ENCODE measurements at places on chromosomes 13 and 19. TPM values are rescaled to one million over a fixed set of nuclear protein-coding genes. Genes with fewer than 3 reads are reported as not detected.

The MBD3L3 gene
- not detected for total RNA-seq

DNA sequence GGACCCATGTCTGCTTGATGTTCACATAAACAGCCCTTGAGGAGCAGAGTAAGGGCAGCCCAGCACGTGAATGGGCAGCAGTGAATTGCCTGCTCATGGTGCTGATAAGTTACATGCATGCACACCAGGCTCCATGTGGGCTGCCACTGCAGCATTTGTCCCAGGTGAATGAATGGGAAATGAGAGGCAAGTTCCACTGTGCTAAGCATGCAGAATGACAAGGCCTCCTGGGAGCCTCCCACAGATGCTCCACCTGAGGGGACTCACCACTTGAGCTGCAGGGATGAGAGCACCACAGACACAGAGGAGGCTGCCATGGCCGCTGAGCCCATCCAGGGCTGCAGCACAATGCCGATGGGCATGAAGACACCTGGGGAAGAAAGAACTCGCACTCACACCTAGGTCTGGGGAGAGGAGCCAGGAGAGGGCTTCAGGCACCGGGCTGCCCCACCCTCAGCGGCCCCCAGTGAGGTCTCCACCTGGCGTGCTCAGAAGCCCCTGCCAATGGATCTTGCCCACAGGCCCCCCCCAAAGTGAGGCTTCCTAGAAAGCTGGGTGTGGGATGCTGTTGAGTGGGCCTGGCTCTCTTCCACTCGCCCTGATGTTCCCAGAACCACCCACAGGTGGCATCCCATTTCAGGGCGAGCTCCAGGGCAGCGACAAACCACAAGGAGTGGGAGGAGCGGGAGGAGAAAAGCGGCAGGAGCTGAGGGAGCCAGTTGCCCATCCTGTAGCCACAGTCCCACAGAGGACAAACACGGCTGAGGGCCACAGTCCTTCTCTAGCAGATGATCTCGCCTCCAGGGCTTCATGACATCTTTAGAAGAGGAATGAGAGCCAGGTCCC is 73.8 kb downstream of the CCDC70 start:
- H3K36me3 ChIP-seq, result no peaks in the 10 kb centered on the region
- no peaks in the 10 kb centered on the region for H3K4me1 ChIP-seq
- H3K4me3 ChIP-seq, result no peak overlapping the region
- H3K27ac ChIP-seq, result no peak overlapping the region

- H3K4me1 ChIP-seq, result no peaks in the 10 kb centered on the region
- H3K27ac ChIP-seq, result no peak overlapping the region
- H3K36me3 ChIP-seq, result no peaks in the 10 kb centered on the region
These were observed 781.3 kb upstream of the MIR17HG start for GRCh38 chr13:90565985-90566713.

- H3K4me1 ChIP-seq, result no peaks in the 10 kb centered on the region
- no peak overlapping the region for H3K4me3 ChIP-seq
- no peak overlapping the region for H3K27ac ChIP-seq
- no peaks in the 10 kb centered on the region for H3K36me3 ChIP-seq
- DNase-seq, result no peak
These were observed 93.6 kb downstream of the WTIP start for GRCh38 chr19:34575206-34575605.

DNA sequence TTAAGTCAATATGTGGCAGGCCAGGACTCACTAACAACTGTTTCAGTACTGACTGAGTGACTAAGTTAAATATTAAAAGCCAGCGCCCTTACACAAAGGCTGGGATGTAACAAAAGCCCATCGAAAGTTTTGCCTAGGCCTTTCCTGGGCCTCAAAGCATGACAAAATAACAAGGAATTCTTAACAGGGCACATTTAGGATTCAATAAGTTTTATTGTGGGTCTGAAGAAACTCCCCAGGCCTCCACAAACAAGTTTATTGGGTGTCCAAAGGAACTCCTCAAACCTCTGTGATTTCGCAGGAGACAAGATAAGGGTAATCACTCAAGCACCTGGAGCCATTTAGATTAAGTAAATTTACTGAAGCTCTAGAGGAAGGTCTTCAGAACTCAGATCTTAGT is 130.7 kb upstream of the SGCG start:
- no peak overlapping the region for H3K27ac ChIP-seq
- H3K36me3 ChIP-seq, result no peaks in the 10 kb centered on the region
- H3K27me3 ChIP-seq, result no peaks in the 10 kb centered on the region
- no peak for DNase-seq

GRCh38 chr13:106593132-106593531 is 25.2 kb upstream of the ARGLU1 start:
- H3K27ac ChIP-seq, result no peak overlapping the region
- no peak for DNase-seq
- H3K4me3 ChIP-seq, result no peak overlapping the region

DNA sequence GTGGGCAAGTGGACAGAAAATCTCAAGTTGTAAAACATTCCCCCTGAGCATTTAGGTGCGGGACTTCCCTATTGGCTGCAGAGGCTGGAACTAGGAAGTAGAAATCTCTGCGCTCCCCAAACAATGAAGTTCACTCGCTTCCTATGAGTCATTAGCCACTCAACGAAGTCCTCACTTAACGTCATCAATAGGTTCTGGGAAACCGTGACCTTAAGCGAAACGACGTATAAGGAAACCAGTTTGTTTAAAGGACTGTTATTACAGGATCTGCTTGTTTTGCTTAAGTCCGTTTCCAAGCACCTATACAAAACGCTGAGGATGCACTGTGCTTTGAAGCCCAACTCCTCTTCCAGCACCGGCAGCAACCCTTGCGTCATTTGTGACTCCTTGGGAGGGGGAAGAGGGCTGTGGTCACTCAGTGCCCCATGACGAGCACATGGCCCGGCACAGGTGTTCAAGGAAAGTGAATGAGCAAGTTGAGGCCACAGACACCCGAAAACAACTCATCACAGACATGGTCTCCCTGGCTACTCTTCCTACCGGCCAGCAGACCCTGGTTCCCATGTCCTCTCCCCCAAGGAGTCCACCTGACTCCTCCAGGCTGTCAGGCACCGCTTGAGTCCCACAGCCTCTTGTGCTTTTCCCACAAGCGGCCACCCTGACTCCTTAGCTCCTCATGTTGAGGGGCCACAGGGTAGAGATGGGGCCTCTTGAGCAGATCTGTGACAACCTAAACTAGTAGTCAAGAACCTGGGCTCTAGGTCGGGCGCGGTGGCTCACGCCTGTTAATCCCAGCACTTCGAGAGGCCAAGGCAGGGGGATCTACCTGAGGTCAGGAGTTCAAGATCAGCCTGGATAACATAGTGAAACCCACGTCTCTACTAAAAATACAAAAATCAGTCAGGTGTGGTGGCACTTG is 4.8 kb downstream of the RPS16 start:
- peak overlapping the region; percentile 26 for H3K4me3 ChIP-seq
- H3K36me3 ChIP-seq, result peaks cover 30% of the 10 kb centered on the region
- peak; percentile 95 for DNase-seq
- no peaks in the 10 kb centered on the region for H3K27me3 ChIP-seq
- H3K4me1 ChIP-seq, result peaks cover 35% of the 10 kb centered on the region

The FFAR3 gene
- total RNA-seq, result not detected

GRCh38 chr19:4431808-4432674 is 25.6 kb downstream of the UBXN6 start:
- no peaks in the 10 kb centered on the region for H3K27me3 ChIP-seq
- no peaks in the 10 kb centered on the region for H3K4me1 ChIP-seq
- H3K4me3 ChIP-seq, result no peak overlapping the region
- H3K36me3 ChIP-seq, result peaks cover 13% of the 10 kb centered on the region
- DNase-seq, result peak; percentile 77

- H3K4me1 ChIP-seq, result peaks cover 35% of the 10 kb centered on the region
- peaks cover 5% of the 10 kb centered on the region for H3K27me3 ChIP-seq
- peak overlapping the region; percentile 95 for H3K4me3 ChIP-seq
- no peaks in the 10 kb centered on the region for H3K36me3 ChIP-seq
These were observed 1.7 kb upstream of the ANKRD10 start for GRCh38 chr13:110916301-110917142.

DNA sequence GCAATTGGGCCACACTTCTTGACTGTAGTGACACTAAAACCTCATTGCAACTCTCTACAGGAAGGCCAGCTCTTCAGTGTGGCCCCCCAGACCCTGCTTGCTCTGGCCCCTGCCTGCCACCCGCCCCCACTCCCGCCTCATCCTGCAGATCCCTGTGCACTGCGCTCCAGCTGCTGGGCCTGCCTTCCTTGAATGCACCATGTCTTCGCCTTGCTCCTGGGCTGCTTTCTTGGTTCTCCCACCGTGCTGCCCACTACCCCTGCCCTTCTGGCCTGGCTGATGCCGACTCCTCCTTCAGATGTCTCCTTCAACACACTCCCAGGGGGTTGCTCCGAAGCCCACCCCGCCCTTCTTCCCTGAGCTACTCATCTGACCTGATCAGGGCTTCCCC is 98.2 kb downstream of the SIPA1L3 start:
- peaks cover 37% of the 10 kb centered on the region for H3K4me1 ChIP-seq
- no peak for DNase-seq
- no peaks in the 10 kb centered on the region for H3K36me3 ChIP-seq
- H3K4me3 ChIP-seq, result peak overlapping the region; percentile 38
- H3K27ac ChIP-seq, result peak overlapping the region; percentile 99

- peak; percentile 96 for DNase-seq
- peak overlapping the region; percentile 60 for H3K27ac ChIP-seq
- H3K4me3 ChIP-seq, result no peak overlapping the region
These were observed 21.5 kb downstream of the NFIC start for GRCh38 chr19:3387645-3388589.

The MATK gene
- total RNA-seq, result not detected

The DDA1 gene
- total RNA-seq, result 8.5 TPM

- no peaks in the 10 kb centered on the region for H3K4me1 ChIP-seq
- H3K4me3 ChIP-seq, result no peak overlapping the region
- H3K27ac ChIP-seq, result no peak overlapping the region
- DNase-seq, result peak; percentile 87
- H3K27me3 ChIP-seq, result no peaks in the 10 kb centered on the region
These were observed 4.4 kb downstream of the TEKTIP1 start for GRCh38 chr19:3543150-3544057.

The ZNF497 gene
- total RNA-seq, result 1.4 TPM

- DNase-seq, result peak; percentile 72
- H3K4me3 ChIP-seq, result no peak overlapping the region
- H3K36me3 ChIP-seq, result peaks cover 23% of the 10 kb centered on the region
- peaks cover 27% of the 10 kb centered on the region for H3K4me1 ChIP-seq
- no peaks in the 10 kb centered on the region for H3K27me3 ChIP-seq
- no peak overlapping the region for H3K27ac ChIP-seq
These were observed 4.0 kb downstream of the MKNK2 start for GRCh38 chr19:2047076-2047448.

DNA sequence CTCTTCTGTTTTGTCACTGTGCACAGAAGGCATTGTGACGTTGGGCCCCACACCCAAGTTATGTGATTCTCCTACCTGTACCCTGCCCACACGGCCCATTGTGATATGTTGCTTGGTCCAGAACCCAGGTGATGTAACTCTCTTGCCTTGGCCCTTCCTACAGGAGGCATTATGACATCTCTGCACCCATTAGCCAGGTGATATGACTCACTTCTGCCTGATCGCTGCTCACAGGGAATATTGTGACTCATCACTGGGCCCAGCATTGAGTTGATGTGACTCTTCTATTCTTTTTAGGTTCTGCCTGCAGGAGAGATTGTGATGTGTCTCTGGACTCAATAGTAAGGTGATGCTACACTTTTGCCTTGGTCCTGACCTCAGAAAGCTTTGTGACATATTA is 65.4 kb upstream of the ZNF91 start:
- no peak overlapping the region for H3K4me3 ChIP-seq
- no peak for DNase-seq
- no peaks in the 10 kb centered on the region for H3K4me1 ChIP-seq
- H3K27me3 ChIP-seq, result no peaks in the 10 kb centered on the region
- no peak overlapping the region for H3K27ac ChIP-seq

- H3K27me3 ChIP-seq, result no peaks in the 10 kb centered on the region
- no peak for DNase-seq
- peaks cover 11% of the 10 kb centered on the region for H3K4me1 ChIP-seq
These were observed 4.3 kb downstream of the PIN1 start for GRCh38 chr19:9839415-9839814.

DNA sequence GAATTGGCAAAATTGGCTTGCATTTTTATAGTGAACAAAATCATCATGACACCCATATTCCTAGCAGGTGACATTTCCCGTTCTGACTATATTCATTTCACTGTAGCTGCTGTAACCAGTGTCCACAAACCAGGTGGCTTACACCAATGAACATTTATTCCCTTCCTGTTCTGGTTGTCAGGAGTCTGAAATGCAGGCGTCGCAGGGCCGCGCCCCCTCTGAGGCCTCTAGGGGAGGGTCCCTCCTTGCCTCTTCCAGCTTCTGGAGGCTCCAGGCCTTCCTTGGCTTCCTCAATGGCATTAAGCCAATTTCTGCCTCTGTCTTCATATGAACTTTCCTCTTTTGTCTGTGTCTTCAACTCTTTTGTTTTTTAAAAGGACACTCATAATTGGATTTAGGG is 6.5 kb upstream of the RLN3 start:
- H3K36me3 ChIP-seq, result no peaks in the 10 kb centered on the region
- no peaks in the 10 kb centered on the region for H3K4me1 ChIP-seq
- DNase-seq, result no peak
- no peaks in the 10 kb centered on the region for H3K27me3 ChIP-seq
- H3K4me3 ChIP-seq, result no peak overlapping the region
- no peak overlapping the region for H3K27ac ChIP-seq

DNA sequence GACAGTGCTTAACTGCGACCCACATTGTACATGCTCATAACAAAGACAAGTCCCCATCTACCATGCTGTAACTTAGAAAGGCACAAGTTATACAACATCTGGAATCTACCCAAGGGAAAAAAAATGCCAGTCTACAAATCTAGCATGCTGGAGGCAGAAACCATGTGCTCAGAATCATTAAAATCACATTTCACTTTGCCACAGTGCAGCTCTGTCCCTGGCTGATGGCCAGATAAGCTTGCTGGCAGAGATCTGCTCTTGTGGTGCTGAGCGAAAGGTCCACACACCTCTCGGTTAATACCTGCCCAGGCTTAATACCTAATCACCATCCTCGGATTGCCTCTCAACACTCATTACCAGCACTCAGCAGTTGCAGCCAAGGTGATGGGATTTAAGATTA is 74.1 kb upstream of the UQCRFS1 start:
- H3K4me3 ChIP-seq, result no peak overlapping the region
- no peak overlapping the region for H3K27ac ChIP-seq
- no peaks in the 10 kb centered on the region for H3K36me3 ChIP-seq

- H3K4me1 ChIP-seq, result no peaks in the 10 kb centered on the region
- H3K36me3 ChIP-seq, result no peaks in the 10 kb centered on the region
- H3K4me3 ChIP-seq, result no peak overlapping the region
- DNase-seq, result no peak
- no peaks in the 10 kb centered on the region for H3K27me3 ChIP-seq
These were observed 55.8 kb downstream of the VAV1 start for GRCh38 chr19:6828306-6828697.

DNA sequence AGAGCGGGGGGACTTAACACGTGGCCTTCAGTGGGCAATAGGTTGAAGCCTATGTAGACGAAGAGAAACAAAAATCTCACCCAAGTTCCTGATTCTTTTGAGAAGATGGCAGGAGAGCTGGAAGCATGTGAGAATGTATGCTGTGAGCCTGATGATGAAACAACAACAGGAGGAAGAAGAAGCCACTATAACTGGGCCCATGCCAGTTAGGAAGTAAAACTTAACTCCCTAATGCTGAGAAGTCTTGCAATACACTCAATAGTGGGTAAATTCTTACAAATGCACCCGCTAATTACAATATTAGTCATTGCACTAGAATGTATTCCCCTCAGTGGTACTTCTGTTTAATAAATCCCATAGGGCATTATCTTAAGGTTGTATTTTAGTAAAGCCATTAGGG is 9.1 kb downstream of the PCDH17 start:
- no peak for DNase-seq
- no peaks in the 10 kb centered on the region for H3K36me3 ChIP-seq
- no peak overlapping the region for H3K4me3 ChIP-seq
- H3K27ac ChIP-seq, result no peak overlapping the region
- no peaks in the 10 kb centered on the region for H3K27me3 ChIP-seq
- H3K4me1 ChIP-seq, result no peaks in the 10 kb centered on the region
